CD4-positive, alpha-beta T cell (primary cell): ENCODE measurements at places on chromosomes 4 and X.

- no peak for DNase-seq
Measured at GRCh38 chr4:55547918-55548317, 1.2 kb upstream of the CLOCK start.

GRCh38 chr4:19375136-19375804 lies 876.4 kb upstream of the SLIT2 start:
- no peak for DNase-seq

DNA sequence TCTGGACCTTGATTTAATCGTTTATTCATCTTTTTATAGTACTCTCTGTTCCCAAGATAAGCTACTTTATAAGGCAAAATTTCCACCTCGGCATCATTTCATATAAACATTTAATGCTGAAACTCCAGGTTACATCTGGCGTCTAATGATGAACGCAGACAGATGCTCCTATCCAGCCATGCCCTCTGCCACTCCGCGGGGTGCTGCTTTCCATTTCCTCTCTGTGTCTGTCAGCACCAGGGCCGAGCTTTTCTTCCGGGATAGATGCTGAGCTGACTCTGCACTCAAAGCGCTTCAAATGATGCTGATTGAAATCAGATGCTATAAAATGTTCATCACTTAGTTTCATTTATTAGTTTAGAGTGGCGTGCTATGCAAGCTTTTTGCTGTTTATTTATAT lies 80.5 kb upstream of the HELT start:
- DNase-seq, result no peak

DNA sequence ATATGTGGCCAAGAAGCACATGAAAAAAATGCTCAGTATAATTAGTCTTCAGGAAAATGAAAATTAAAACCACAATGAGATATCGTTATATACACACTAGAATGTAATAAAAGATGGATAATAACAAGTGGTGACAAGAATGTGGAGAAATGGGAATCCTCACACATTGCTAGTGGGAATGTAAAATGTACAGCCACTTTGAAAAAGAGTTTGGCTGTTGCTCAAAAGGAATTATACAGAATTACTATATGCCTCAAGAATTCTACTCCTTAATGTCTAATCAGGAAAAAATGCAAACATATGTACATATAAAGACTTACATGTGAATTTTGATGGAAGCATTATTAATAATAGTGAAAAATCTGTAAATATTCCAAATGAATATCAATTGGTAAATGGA lies 102.2 kb downstream of the SPCS3 start:
- no peak for DNase-seq

DNA sequence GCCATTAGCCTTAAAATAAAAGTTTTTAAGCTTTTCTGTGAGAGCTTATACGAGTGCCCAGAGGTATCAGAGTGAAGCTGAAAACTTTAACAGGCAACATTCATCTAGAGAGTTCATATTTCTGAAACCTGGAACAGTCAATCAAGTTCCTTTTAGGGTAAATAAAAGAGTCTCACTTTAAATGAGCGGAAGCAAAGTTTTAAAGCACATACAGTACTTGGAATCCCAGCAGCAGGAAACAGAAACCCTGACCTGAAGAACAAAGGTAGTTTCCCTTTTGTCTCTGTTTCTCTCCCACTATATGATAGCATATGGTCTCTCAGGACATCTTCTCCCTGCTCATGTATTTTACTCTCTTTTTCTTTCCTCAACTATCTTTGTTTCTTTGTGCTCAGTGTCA lies 153.0 kb downstream of the ASB9 start:
- peak; percentile 22 for DNase-seq

DNA sequence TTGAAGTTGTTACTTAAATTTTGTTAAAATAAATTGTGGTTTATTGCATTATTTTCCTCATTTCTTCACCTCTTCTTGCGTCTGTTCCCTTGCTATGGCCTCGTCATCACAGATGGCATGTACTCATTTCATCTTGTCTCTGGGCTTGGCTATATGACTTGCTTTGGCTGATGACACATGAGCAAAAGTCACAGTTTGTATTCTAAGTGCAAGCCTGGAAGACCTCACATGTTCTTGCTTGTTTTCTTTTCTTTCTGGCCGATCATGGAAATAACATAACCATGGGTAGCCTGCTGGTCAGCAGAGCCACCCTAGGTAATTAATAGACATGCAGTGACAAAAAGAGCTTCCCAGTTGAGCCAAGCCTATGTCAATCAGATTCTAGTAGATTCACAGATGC lies 527.9 kb downstream of the SPRY1 start:
- DNase-seq, result no peak

GRCh38 chr4:6327220-6327917 lies 57.7 kb downstream of the WFS1 start:
- DNase-seq, result peak; percentile 82

- no peak for DNase-seq
Measured at GRCh38 chrX:131264665-131265064, 24.4 kb downstream of the IGSF1 start.

GRCh38 chr4:169032194-169032593 lies 22.1 kb upstream of the CBR4 start:
- no peak for DNase-seq

DNA sequence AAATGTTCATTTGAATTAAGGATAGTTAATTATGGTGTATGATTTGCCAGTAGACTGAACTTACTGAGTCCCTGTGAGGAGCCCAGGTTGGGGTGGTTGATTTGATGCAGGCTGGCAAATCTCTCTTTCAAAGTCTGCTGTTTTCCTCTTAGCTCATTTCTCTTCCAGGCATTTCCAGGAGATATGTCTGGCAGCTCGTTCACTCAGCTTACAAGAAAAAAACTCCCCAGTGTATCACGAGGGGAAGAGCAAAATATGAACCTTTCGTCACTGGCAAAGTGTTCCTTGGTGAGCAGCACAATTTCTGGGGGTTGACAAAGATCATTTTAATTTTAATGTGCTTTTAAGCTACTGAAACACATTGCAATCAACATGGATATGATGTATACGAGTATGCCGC lies 244.2 kb downstream of the CBLL2 start:
- DNase-seq, result no peak

DNA sequence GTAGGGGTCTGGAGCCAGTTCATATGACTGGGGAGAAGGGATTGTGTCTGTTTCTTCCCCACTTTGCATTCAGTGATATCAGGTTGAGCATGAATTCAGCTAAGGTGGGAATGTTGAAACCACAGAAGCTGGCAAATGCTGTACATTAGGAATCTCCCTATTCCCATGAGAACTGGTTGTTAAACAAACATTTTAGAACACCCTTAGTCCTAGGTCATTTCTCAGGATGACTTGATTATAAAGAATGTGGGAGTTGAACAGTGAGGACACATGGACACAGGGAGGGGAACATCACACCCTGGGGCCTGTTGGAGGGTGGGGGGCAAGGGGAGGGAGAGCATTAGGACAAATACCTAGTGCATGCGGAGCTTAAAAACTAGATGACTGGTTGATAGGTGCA lies 62.6 kb upstream of the LIMCH1 start:
- no peak for DNase-seq

DNA sequence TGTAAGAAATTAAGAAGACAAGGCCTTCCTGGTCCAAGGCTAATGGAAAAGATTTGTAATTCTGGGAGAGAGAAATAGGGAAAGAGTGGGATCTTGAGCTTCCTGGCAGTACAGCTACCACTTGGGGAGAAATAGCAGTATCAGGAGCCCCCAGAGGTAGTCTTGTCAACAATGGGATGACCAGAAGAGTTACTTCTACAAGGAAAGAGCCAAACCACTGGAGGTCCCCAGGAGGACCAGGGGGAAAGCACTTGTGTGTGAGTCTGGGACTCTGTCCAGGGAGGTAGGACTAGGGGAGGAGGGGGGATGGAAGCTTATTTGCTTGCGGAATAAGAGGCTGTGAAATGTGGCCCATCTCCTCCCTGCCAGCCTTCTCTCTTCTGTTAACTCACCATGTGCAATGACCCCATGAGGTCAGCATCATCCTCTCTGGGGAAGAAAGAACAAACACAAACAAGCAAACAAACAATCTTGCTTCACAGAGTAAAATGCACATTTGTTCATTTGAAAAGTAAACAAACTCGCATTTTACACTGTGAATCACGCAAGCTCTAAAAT lies 160.1 kb downstream of the STK32B start:
- DNase-seq, result no peak
